ENCODE measurements at places on chromosomes 5 and 9. TPM values are rescaled to one million over a fixed set of nuclear protein-coding genes. Genes with fewer than 3 reads are reported as not detected.

The FOXD4L4 gene
- 0.13 TPM for total RNA-seq

The GKAP1 gene
- total RNA-seq: 4.0 TPM

The HIGD2A gene
- 274 TPM for total RNA-seq

The STC2 gene
- total RNA-seq: 49.1 TPM

The SPARC gene
- total RNA-seq: 17.8 TPM

The C9 gene
- total RNA-seq: not detected

The ERAP2 gene
- 1.4 TPM for total RNA-seq

The ARRDC3 gene
- 4.9 TPM for total RNA-seq

The PROB1 gene
- 0.19 TPM for total RNA-seq

The LAMC3 gene
- total RNA-seq: 2.3 TPM

The SH3RF2 gene
- 2.4 TPM for total RNA-seq

The SLC1A3 gene
- 0.05 TPM for total RNA-seq

The PCDHGB3 gene
- 0.14 TPM for total RNA-seq

The CMBL gene
- total RNA-seq: 22.4 TPM

The MYOZ3 gene
- 0.06 TPM for total RNA-seq

The RANBP3L gene
- not detected for total RNA-seq

The IL5 gene
- not detected for total RNA-seq

The SLC6A3 gene
- 1.3 TPM for total RNA-seq

The ARHGEF37 gene
- total RNA-seq: 2.4 TPM

The PCDHGB2 gene
- total RNA-seq: 0.08 TPM

The CAPSL gene
- not detected for total RNA-seq

The ISOC1 gene
- total RNA-seq: 15.8 TPM

The BTNL8 gene
- not detected for total RNA-seq

The MYMK gene
- total RNA-seq: not detected

The TMOD1 gene
- 1.9 TPM for total RNA-seq

The PLCXD3 gene
- total RNA-seq: 0.18 TPM

The ARHGEF39 gene
- 18.8 TPM for total RNA-seq

The CRHBP gene
- 0.09 TPM for total RNA-seq

The CCDC187 gene
- total RNA-seq: not detected

The SLC25A48 gene
- total RNA-seq: 0.11 TPM

The SPRY4 gene
- 11.4 TPM for total RNA-seq

The PCDHGB6 gene
- total RNA-seq: 0.09 TPM

The SLC23A1 gene
- total RNA-seq: 1.3 TPM

The KLHL9 gene
- total RNA-seq: 19.2 TPM

The FUT7 gene
- total RNA-seq: 0.07 TPM

The GCNT1 gene
- total RNA-seq: 5.5 TPM

The PLAC8L1 gene
- total RNA-seq: not detected

The GHR gene
- 0.05 TPM for total RNA-seq

All from A549 treated with AZD2906 at 1 μM for 4 hours (cell line).